Central memory CD4-positive, alpha-beta T cell (primary cell): ENCODE measurements at places on chromosomes 16 and 17.

DNA sequence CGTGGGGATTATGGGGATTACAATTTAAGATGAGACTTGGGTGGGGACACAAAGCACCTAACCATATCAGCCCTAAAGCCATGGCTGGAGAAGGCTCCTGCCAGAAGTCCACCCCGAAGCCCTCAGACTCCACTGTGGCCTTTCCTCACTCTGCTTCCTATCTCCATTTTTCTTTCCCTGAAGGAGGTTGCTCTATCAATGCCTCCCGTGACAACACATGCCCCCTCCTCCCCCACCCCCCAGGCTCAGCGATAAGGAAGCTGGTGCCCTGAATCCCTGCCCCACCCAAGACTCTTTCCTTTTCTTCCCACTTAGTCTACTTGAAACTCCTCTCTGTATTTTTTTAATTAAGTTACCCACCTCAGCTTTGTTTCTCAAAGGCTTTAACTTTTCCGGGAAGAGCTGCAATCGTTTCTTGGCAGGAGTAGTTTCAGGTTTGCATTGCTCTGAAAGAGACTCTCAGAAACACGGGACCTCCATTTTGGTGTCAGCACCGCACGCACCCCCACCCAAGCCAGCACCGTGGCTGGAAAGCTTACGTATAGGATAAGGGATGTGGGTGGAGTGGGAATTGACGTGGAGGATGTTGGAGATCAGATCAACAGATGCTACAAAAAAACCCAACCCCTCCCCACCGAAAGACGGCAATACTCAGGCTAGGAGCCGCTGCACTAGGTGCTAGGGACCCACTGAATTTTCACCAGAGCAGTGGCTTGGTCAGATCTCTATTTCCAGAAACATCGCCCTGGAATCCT is 15.2 kb upstream of the CA4 start:
- DNase-seq, result peak; percentile 62

DNA sequence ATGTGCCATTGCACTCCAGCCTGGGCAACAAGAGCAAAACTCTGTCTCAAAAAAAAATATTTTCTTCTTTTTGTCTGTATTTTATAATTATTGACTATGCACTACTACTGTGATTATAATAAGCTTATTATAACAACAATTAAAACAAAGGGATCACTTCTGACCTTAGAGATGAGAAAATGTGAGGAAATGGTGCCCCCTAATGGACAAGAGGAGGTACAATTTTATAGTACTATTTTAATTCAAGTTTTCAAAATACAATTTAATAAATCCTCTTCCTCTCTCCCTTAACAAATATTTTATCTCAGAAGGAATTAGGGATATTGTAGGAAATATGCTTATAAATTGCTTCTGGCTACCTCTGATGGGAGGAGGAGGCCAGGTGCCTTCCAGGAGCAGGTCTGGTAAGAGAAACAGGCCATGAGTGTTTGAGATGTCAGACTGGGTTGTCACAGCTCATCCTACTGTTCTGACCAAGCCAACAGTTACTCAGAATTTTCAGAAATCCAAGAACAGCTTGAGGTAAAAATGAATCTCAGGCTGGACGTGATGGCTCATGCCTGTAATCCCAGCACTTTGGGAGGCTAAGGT is 14.0 kb downstream of the VPS53 start:
- peak; percentile 43 for DNase-seq

- DNase-seq, result no peak
These were observed 3.3 kb downstream of the ASPHD1 start for GRCh38 chr16:29903590-29903989.

DNA sequence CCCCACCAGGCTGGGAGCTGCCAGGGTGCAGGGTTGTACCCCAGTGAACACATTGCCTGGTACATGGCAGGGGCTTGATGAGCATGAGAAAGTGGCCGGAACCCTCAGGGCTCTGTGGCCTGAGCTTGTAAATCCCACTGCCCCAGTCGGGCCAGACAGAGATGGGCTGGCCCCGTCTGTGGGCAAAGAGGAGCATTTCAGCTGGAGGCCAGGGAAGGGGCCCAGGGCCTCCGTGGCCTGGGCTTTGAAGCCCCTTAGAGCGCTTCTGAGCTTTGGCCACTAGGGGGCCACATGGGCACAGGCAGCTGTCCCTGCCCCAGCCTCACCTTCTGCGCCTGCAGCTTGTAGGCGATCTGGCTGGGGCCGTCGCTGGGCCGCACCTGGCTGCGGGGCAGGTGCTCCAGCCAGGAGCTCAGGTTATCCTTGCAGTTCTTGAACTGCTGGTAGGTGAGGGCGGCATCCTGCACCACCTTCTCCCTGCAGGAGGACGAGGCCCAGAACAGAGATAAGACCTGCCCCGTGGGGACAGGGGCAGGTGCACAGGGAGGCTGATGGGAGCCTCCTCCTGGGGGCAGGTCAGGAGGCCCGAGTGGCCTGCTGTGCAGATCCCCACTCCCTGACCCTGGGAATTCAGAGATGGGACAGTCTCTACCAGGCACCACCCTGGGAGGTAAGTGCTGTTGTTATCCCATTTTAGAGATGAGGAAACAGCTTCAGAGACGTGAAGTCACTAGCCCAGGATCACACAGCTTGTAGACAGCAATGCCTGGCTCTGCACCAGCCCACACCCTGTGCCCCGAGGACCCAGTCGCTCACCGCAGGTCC is 12.8 kb downstream of the EVPL start:
- peak; percentile 68 for DNase-seq

GRCh38 chr17:82334622-82335394 is 1.2 kb upstream of the SECTM1 start:
- DNase-seq, result no peak

GRCh38 chr17:57512258-57512657 is 232.8 kb downstream of the CCDC182 start:
- DNase-seq, result no peak

GRCh38 chr16:55379371-55379770 is 55.4 kb downstream of the IRX6 start:
- DNase-seq, result no peak

GRCh38 chr17:69282002-69282401 is 44.9 kb downstream of the ABCA5 start:
- no peak for DNase-seq

GRCh38 chr16:4828567-4829321 is 18.3 kb downstream of the GLYR1 start:
- DNase-seq, result no peak

DNA sequence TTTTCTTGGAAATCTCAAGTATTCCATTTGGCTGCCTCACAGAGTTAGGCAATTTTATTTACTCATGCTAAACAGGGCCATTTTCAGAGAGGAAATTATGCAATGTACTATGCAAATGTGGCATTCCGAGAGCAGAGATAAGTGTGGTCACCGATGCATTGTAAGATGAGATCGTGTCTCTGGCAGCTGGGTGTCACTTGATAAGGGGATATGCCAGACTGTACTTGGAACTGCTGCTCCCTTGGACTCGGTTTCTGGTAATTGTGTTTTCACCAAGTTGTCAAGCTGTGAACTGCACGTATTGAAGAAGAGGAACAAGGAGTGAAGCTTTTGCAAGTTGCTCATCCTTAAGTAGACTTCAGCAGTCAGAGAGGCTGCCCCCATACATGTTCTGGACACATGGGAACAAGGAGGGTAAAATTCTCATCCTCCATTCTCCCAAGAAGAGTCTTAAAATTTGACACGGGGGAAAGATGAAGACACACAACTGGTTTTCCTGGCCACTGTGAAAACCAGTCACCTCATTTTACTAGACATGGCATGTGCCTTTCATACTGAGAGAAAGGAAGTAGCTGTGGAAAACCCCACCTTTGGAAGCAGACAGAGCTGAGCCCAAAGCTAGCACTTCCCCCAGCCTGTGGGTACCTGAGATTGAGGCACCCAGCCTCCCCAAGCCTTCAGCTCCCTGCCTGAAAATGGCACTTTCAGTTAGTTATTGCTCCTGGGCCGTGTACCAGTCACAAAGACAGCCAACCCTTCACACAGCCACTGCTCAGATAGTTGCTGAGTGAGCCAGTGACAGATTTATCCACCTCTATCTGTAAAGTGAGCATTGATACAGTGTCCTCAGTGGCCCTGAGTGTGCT is 150.7 kb downstream of the SOCS1 start:
- DNase-seq, result peak; percentile 16

- DNase-seq, result no peak
These were observed 714 bp downstream of the SLC38A8 start for GRCh38 chr16:84041881-84042280.

GRCh38 chr17:42287977-42288802 is at the start of gene STAT5A:
STAT5A (plus strand) TSS chr17:42288498; CDS start chr17:42289412, 914 bp downstream.
- DNase-seq, result peak; percentile 84

DNA sequence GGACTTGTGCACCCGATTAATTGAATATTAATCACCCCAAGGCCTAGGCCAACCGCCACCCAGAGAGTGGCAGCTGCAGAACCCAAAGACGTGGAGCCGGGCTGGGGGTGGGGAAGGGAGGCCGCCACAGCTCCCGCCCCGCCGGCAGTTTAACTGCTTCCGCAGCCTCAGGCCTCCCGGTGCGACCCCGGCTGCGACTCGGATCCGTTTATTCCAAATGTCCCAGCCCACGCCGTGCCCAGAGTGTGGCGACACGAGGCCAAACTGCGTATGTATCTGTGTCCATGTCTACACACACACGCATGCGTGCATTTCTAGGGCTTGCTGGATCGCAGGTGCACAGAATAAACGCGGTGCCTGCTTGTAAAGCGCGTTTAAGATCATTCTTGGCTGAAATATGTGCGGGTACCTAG is 802 bp upstream of the TOB1 start:
- peak; percentile 78 for DNase-seq

- DNase-seq, result no peak
These were observed 505.4 kb upstream of the RBFOX1 start for GRCh38 chr16:6827267-6827666.

DNA sequence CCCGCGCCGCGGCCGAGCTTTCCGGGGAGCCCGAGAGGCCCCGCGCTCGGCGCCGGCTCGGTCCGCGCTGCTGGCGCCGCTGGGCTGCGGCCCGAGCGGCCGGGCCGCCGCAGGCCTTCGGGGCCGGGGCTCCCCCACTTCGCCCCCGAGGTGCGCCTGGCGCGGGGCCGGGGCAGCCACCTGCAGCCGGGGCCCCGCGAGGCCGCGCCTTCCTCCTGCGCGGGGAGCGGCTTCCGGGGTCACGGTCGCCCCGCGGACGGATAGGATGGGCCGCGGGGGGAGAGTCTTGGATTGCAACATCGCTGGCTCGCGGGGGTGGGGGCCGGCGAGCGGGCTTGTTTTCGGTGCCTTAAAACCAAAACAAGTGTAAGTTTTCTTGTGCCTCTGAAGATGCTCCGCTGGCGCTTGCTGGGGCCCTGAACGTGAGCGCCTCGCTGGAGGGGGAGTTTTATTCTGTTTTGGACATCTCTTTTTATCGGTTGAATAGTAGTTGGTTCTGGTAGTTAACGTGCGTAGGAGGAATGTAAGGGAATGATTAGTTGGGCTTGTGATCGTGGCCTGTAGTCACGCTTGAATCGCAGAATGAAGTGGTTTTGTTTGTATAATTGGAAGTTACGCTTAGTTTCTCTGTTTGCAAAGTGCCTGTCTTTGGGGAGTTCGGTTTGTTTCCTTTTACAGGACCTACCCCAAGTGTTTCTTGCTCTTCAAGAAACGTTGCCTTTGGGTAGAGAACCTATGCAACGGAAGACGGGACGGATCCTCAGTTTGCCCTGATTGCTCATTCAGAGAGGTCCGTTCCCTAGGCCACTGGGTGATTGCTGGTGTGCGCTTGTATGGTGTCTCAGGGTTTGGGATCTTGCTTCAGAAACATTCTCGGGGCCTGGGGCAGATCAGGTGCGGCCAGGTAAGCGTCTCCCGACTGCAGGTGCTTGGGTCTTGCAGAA is 724 bp downstream of the UBE2I start:
- DNase-seq, result peak; percentile 57

DNA sequence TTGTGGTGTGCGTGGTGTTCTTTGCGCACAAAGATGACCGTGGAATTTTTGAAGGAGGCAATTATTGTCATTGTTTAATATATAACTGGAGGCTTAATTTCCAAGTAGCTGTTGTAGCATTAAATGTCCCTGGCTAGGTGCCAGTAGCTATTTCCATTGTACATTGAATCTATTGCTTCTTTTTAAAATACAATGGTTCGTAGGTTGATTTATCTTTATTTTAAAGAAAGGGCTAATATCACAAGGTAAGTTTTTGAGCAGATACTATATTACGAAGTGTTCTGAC is 127.1 kb downstream of the RPTOR start:
- DNase-seq, result no peak

- no peak for DNase-seq
These were observed 4.1 kb downstream of the RAP1GAP2 start for GRCh38 chr17:2800367-2800766.

DNA sequence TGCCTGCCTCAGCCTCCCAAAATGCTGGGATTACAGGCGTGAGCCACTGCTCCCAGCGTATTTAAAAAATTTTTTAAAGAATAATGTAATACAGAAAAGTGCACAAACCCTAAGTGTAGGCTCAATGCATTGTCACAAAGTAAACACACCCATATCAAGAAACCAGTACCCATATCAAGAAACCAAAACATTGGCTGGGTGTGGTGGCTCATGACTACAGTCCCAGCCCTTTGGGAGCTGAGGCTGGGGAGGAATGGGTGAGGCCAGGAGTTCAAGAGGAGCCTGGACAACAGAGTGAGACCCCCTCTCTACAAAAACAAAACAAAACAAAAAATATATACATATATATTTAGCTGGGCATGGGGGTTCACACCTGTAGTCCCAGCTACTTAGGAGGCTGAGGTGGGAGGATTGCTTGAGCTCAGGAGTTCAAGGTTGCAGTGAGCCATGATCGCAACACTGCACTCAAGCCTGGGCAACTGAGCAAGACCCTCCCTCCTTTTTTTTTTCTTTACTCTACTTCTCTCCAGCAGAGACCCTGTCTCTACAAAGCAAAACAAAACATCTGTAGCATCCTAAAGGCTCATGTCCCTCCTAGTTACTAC is 9.3 kb upstream of the PRR14 start:
- no peak for DNase-seq

DNA sequence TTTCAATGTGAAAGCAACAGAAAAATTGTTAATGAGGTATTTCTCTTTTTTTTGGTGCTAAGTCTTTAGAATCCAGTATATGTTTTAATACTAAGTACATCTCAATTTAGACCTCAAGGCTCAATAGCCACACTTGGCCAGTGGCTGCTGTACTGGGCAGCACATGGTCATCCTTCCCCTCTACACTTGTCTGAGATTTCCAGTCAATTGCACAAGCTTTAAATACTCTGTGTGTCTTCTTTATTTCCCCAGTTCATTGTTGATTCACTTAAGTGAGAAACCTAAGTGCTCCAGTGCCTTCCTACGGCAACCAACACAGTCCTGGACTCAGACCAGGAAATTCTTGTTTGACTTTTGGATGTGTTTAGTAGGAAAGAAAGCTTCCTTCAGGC is 62.2 kb downstream of the TNRC6C start:
- no peak for DNase-seq

- DNase-seq, result no peak
These were observed 30.0 kb downstream of the SIAH1 start for GRCh38 chr16:48354877-48355855.

GRCh38 chr17:47276868-47277267 is 23.2 kb downstream of the ITGB3 start:
- no peak for DNase-seq

- DNase-seq, result peak; percentile 48
These were observed 662 bp downstream of the COTL1 start for GRCh38 chr16:84617041-84617790.

- peak; percentile 34 for DNase-seq
These were observed at the start of gene CD68 for GRCh38 chr17:7579001-7579833. CD68 (plus strand) TSS chr17:7579638; CDS start chr17:7579678, 40 bp downstream.

- DNase-seq, result no peak
These were observed 9.6 kb downstream of the ZNF750 start for GRCh38 chr17:82830249-82830661.

- DNase-seq, result peak; percentile 40
These were observed 3.6 kb downstream of the OSGIN1 start for GRCh38 chr16:83956336-83957289.
